Right atrium auricular region (tissue), 2 donors: ENCODE measurements at places on chromosomes 6 and 20.

- DNase-seq = no peak
Observed at GRCh38 chr6:139882234-139882633, 507.8 kb upstream of the CITED2 start.

DNA sequence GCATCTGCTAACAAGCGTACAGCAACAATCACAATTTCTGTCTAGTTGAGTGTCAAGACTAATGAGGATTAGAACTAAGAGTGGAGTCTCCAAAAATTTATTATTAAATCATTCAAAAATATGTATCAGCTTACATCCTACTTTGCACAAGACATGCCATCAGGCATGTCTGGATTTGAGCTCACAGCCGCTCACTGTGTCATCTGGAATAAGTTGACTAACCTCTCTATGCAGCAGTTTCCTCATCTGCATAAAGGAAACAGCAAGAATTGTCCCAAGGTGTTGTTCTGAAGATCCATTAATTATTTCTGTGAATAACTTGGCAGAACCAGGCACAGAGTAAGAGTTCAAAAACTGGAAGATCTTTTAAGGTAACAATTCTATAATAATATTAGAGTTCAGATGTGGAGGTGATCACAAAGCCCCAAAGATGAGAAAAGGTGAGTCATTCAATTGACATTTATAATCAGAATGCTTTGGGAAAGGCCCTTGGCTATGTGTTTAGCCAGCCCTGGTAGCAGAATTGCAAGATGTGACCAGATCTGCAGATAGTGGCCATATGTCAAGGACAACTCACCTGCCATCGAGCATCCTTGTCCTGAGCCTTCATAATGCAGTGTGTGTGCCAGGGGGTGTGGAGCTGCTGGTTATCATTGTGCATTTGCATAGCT lies 264.0 kb downstream of the FOXA2 start:
- DNase-seq = no peak

DNA sequence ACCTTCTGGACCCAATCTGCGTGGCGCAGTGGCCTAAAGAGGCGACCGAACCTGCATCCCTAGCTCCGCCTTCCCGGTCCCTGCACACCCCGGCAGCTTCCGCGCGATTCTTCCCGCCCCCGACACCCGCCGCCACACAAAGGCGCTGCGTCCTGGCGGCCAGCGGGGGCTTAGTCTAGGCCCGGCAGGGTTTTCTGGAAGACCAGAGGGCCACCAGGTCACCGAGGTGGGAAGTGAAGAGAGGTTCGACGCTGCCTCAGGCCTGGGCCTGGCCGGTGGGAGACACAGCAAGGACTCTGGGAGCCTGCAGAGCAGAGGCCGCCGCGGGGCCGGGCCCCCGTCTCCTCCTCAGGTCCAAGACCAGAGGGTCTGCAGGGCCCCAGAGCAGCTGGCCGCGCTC lies 154.9 kb downstream of the OR2B2 start:
- DNase-seq = no peak

DNA sequence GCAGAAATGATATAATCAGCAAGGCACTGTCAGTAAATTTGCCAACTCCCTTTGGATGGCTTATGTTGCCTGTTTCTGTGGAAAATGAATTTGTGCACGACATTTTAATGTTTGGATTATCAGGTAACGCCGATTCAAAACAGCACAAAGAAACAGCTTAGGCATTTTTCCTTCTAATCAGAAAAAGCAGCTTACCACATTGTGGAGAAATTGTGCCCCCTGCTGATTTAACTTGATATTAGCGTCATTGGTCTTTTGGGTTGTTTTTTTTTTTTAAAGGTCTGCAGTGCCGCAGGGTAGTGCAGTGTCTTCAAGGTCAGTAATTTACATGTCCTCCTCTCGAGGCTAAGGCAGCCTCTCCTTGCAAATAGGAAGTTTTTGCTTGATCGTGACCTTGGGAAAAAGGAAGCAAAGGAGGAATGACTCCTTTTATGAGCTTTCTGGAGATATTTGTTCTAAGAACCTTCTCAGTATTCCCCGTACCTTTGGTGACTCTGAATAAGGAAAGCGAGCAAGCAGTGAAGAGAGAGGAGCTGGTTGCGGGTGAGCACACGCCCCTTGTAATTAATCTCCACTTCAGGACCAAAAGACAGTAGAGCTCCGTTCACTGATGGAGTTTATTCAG lies 79.1 kb downstream of the ELOVL4 start:
- DNase-seq = no peak

GRCh38 chr6:165579151-165579550 lies 83.9 kb downstream of the PDE10A start:
- no peak for DNase-seq

- DNase-seq = no peak
Observed at GRCh38 chr6:22322103-22323030, 25.5 kb upstream of the PRL start.

DNA sequence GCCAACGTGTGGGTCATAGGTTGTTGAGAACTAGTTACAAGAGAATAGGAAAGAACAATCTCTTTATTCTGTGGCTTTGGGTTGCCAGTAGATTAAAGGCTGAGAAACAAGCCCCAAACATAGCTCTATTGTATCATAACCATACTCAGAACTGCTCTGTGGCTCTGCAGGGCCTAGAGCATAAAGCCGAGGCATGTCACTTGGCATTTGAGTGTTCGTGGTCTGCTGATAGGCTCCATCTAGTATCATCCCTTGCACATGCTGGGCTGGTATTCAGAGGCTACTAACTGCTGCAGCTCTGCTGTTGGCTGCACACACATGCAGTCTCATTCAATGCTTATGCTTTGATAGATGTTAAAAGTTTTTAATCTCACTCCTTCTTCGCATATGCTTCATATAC lies 157.9 kb downstream of the OGFRL1 start:
- no peak for DNase-seq

DNA sequence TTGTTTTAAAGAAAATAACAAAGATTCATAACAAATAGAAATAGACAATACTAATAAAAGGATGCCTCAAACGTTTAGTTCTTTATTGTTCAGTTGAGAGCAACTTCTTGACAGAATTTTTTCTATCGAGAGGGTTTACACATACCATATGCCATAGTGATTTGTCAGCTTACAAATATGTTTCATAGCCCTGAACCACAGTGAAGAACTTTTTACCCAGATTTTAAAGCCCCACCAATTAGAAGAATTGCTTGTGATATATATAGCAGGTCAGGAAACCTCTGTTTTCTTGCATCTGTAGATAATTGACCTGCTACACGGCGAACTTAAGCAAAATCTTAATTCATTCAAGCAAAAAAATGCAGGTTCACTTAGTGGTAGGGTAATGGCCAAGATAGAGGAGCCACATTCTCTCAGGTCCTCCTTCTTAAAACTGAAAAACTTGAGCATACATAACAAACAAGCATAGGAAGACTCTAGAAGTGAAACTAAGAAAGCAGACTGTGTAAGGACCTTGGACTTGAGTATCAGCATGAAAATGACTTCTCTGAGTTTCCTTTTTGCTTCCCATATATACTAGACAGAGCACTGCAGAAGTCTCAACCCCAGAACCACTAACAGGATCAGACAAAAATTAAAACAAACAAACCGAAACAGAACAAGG lies 39.5 kb downstream of the CRISP1 start:
- no peak for DNase-seq

DNA sequence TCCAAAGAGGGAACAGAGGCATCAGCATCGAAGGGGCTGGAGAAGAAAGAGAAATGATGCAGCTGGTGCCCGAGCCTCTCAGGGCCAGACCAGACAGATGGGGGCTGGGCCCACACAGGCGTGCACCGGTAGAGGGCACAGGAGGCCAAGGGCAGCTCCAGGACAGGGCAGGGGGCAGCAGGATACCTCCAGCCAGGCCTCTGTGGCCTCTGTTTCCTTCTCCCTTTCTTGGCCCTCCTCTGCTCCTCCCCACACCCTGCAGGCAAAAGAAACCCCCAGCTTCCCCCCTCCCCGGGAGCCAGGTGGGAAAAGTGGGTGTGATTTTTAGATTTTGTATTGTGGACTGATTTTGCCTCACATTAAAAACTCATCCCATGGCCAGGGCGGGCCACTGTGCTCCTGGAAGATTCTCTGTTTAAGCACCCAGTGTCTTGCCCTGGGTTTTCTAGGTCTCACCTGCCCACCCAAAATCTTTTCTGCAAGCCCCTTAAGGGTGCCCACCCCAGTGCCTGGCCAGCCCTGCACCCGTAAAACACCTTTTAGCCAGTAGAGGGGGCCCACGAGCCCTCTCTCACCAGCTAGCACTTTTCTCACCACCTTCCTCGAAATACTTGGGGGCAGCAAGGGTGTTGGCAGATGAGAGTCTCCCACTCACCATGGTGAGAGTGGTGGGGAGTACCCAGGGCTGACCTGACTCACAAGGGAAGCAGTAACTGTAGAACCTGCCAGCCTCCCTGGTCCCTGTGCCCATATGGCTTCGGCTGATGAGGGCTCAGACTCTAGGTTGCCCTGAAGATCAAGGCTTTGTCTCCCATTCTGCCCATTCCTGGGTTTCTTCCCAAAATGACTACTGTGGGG lies 35.7 kb upstream of the ID1 start:
- DNase-seq = no peak

- DNase-seq = no peak
Observed at GRCh38 chr6:132814716-132815570, 574 bp downstream of the RPS12 start.

DNA sequence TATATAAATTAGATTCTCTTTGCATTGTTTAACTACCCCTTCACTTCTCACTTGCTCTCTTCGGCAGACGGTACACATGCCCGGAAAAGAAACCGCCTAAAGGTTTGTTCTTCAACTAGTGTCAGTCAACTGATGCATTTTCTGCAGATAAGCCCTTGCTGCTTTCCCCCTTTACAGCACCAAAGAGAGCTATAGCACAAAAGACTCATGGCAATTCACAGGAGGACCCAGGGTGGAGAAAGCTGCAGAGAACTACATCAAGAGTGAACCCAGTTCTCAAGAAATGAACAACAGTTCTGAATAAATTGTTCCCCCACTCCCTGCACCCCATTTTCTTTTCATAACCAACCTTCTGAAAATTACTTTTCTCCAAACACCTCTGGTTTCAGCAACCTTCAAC lies 8.9 kb downstream of the CD164 start:
- no peak for DNase-seq

GRCh38 chr6:95133578-95133977 lies 443.8 kb upstream of the MANEA start:
- DNase-seq = no peak

DNA sequence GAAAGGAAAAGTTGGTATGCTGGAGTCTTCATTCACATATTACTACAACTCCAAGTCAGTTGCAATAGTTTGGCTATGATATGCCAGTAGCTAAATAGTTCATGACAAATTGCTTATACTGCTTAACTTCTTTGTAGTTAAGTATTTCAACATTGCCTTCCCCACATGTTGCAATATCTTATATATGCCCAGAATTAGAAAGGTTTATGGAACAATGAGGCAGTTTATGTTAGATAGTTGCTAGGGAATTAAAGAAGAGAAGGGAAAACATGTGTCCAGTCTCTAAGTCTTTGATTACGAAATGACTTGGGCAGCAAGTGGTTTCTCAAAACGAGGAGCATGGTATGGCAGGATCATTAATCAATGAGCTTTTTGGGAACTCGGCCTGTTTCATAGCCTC lies 145.8 kb downstream of the PLCB4 start:
- DNase-seq = no peak
